Adipose tissue (tissue), 3 donors: ENCODE measurements at places on chromosomes 3 and 15. TPM values are rescaled to one million over a fixed set of nuclear protein-coding genes. Genes with fewer than 3 reads are reported as not detected.

The TRAT1 gene
- 0.13 TPM for polyA plus RNA-seq

The WDR93 gene
- 0.18 TPM for polyA plus RNA-seq

The GOLGA8N gene
- polyA plus RNA-seq = 11.5 TPM

The AP3B2 gene
- 2.4 TPM for polyA plus RNA-seq

The ABHD5 gene
- 44.1 TPM for polyA plus RNA-seq

The ISY1 gene
- polyA plus RNA-seq = 30.9 TPM

The FRMD5 gene
- 0.12 TPM for polyA plus RNA-seq

The MOBP gene
- not detected for polyA plus RNA-seq

The IL20RB gene
- polyA plus RNA-seq = 1.9 TPM

The PEX5L gene
- not detected for polyA plus RNA-seq

The PSTPIP1 gene
- polyA plus RNA-seq = 9.1 TPM

The CHRNB4 gene
- polyA plus RNA-seq = 0.03 TPM

The DUOXA2 gene
- 0.95 TPM for polyA plus RNA-seq

The PLSCR5 gene
- not detected for polyA plus RNA-seq

The SLTM gene
- 62.8 TPM for polyA plus RNA-seq

The SNX22 gene
- polyA plus RNA-seq = 0.90 TPM

The ASB14 gene
- polyA plus RNA-seq = not detected

The ULK3 gene
- polyA plus RNA-seq = 18.1 TPM

The GOLGA8G gene
- polyA plus RNA-seq = not detected

The PAQR5 gene
- 0.11 TPM for polyA plus RNA-seq

The XCR1 gene
- not detected for polyA plus RNA-seq

The CIP2A gene
- 0.79 TPM for polyA plus RNA-seq

The GPR27 gene
- 3.9 TPM for polyA plus RNA-seq

The ZBTB47 gene
- polyA plus RNA-seq = 28.1 TPM

The GNAT1 gene
- polyA plus RNA-seq = not detected

The SAMMSON gene
- not detected for polyA plus RNA-seq

The UBL7 gene
- polyA plus RNA-seq = 26.7 TPM

The GP9 gene
- polyA plus RNA-seq = not detected

The LYSMD4 gene
- polyA plus RNA-seq = 7.8 TPM

The PRTG gene
- 0.22 TPM for polyA plus RNA-seq

The TRIM71 gene
- polyA plus RNA-seq = under 0.01 TPM

The KY gene
- polyA plus RNA-seq = 0.03 TPM

The CASR gene
- polyA plus RNA-seq = not detected

The IGF2BP2 gene
- 3.5 TPM for polyA plus RNA-seq

The CSPG5 gene
- polyA plus RNA-seq = 0.11 TPM

The TTLL13 gene
- polyA plus RNA-seq = 0.08 TPM

The SOX14 gene
- polyA plus RNA-seq = not detected

The KCNMB3 gene
- 2.2 TPM for polyA plus RNA-seq

The SLC15A2 gene
- polyA plus RNA-seq = 0.15 TPM

The GOLGA8J gene
- not detected for polyA plus RNA-seq

The ADAMTS9 gene
- 8.3 TPM for polyA plus RNA-seq

The BCL2A1 gene
- 36.0 TPM for polyA plus RNA-seq

The TUSC7 gene
- not detected for polyA plus RNA-seq

The MAGEL2 gene
- 0.26 TPM for polyA plus RNA-seq

The PPIP5K1 gene
- 6.1 TPM for polyA plus RNA-seq

The DISP2 gene
- 0.24 TPM for polyA plus RNA-seq

The GPR176 gene
- polyA plus RNA-seq = 2.7 TPM

The MYO5C gene
- polyA plus RNA-seq = 5.1 TPM
